Esophagus muscularis mucosa (tissue), 4 donors: ENCODE measurements at places on chromosomes 2 and 18.

GRCh38 chr2:130231656-130232055 lies 33.4 kb upstream of the TUBA3E start:
- no peak for DNase-seq

GRCh38 chr18:35267161-35267651 lies 22.8 kb downstream of the ZSCAN30 start:
- peak; percentile 94 for DNase-seq

DNA sequence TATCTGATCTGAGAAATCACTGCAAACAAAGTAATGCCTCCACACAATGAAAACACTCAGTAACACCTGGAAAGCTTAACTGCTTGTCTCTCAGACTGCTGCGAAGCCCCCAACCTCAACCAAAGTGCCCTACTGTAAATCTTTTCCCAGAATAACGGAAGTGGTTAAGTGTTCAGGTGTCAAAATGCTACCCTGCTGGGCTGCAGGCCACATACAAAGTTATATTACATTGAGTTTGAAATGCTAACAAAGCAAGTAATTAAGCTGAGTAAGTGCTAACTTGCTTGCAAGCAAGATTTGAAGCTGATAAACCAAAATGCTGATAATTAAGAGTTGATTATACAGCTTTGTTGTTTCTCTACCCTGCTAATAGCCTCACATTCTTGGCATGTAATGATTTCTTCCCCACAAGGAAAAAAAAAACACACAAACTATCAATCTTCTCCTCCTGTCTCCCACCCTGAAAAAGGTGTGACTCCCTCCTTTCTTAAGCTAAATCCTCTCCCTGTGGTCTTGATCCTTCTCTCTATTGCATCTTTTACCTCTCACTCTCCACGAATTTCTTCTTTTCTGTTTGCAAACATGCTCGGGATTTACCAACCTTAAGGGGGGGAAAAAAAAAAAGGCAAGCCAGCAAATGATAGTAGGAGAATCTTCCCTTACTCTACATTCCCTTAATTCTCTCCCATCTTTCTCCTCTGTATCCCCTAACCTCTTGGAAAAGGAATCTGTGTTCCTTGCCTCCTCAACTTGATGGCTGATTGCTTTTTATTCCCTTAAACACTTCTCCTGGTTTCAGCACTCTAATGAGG lies 266.8 kb upstream of the SIX3 start:
- no peak for DNase-seq

- DNase-seq, result no peak
Observed at GRCh38 chr18:59959073-59959472, 59.3 kb downstream of the PMAIP1 start.

DNA sequence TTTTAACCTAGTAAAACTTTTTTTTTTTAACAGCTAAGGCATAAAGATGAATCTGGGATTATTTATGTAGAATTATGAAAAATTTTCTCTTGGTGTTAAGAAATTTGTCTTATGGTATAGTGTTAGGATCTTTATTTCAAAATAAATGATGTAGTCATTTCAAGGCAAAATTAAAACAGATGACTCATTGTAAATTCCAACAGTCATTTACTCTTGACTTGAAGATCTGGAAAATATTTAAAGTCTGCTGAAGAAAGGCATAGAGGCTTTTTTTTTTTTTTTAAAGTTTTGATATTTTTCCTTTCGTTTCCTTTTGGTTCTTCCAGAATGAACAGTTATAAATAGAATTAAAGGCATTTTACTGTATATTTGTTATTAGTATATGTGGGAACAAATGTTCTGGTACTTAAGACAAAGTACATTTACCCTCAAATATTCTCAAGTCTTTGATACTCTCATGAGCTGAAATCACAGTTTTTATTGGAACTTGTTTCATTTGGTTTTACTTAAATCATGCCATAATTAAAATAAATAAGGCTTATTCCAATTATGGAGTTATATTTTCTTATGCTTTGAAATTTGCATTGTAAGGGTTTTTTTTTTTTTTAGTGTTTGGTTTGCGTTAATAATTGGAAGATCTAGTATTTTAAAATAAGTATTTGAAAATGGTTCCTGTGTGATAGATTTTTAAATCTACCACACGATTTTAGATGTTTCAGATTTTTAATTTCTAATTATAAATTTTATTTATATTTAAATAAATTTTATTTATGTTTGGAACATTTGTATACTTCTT lies 29.9 kb downstream of the GLS start:
- no peak for DNase-seq

GRCh38 chr2:151241224-151241623 lies 20.4 kb downstream of the RBM43 start:
- no peak for DNase-seq

- DNase-seq, result no peak
Observed at GRCh38 chr2:176419591-176420071, 150.4 kb downstream of the MTX2 start.

- DNase-seq, result no peak
Observed at GRCh38 chr2:96869822-96870625, at the start of gene SEMA4C. Gene SEMA4C (minus strand): TSS chr2:96870080. CDS start chr2:96867886, 2,194 bp downstream.

- DNase-seq, result no peak
Observed at GRCh38 chr2:232211743-232212686, 166.5 kb upstream of the ALPP start.

DNA sequence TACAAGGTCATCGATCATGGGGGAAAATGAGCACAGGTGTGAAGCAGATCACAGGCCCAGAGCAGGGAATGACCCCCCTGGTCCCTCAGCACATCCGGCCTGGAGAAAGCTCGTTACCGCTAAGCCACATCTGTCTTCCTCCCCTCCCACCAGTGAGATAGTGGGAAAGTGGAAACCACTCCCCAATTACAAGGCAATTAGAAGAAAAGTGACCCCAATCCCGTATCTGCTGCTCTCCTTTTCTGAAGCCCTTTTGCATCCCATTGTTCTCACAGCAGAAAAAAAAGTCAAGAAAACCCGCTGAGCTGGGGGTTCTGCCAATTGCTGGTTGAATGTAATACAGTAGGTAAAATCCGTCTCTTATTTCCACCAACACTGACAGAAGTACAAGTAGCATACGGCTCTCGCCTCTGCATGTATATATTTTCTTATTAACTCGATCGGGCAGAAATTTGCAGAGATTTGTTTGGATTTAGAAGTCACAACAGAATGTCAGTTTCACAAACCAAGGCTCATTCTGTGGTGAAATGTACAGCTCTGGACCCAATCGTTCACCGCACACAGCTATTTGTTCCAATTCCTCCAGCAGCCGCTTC lies 287.0 kb downstream of the TCF4 start:
- no peak for DNase-seq

- no peak for DNase-seq
Observed at GRCh38 chr2:187263675-187264560, 184.1 kb downstream of the CALCRL start.

GRCh38 chr2:75276093-75277029 lies 77.0 kb upstream of the TACR1 start:
- DNase-seq, result no peak
